ENCODE measurements at places on chromosomes 3 and 15. TPM values are rescaled to one million over a fixed set of nuclear protein-coding genes. Genes with fewer than 3 reads are reported as not detected.

Gene SLC28A2
- total RNA-seq: not detected

GRCh38 chr3:190863119-190863465, 598 bp upstream of the GMNC start:
- no peak for DNase-seq

- DNase-seq: no peak
Measured at GRCh38 chr15:58390655-58391054, 41.1 kb upstream of the LIPC start.

GRCh38 chr3:188267790-188268335, 113.9 kb downstream of the LPP start:
- no peak for DNase-seq

DNA sequence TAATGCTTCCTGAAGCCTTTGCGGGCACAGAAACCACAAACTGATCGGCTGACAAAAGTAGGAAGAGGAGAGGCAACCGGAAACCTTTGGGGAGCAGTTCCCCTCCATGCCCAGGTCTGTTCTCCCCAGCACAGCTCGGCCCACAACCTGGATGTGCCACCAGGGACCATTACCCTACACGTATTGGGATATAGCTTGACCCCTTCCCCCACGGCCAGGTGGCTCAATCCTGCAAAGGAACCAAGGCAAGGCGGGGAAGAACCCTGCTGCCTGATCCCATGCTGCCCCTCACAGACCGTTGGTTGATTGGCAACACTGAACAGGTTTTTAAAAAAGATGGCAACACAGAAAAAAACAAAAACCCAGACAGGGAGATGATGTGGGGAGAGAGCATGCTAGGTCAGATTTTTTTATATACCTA, 19.7 kb upstream of the TCAIM start:
- DNase-seq: no peak

DNA sequence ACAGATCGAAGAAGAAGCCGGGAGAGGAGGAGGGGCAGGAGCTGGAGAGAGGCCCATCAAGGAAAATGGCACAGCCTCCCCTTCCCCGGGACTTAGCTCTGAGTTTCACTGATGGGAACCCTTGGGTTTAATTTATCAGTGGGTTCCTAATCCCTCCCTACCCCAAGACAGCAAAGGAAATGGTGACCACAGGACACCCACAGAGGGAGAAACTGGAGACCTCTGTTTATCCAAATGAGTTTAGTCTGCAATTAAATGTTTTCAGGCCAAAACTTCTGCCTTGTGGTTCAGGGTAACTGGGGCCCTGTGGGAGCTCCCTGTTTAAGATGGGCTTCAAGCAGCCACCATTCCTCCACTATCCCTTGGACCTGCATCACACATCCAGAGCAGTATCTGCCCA, 190.8 kb upstream of the TOPAZ1 start:
- no peak for DNase-seq

Gene GOLGA6A
- total RNA-seq: not detected

DNA sequence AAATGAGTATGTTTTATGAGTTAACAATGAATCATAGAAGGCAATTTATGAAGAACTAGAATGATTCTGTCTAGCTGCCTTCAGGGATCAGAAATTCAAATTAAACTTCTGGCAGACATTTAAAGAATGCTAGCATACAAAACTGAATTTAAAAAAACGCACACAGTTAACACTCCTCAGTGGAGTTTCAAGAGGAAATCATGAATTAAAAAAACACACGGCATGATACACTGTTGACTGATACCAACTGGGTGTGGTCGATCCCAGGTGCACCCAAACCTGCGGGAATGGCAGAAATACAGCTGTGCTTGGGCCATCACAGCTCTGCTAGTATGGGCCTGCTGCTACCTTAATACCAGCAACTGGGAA, 526.0 kb downstream of the FOXP1 start:
- no peak for DNase-seq

DNA sequence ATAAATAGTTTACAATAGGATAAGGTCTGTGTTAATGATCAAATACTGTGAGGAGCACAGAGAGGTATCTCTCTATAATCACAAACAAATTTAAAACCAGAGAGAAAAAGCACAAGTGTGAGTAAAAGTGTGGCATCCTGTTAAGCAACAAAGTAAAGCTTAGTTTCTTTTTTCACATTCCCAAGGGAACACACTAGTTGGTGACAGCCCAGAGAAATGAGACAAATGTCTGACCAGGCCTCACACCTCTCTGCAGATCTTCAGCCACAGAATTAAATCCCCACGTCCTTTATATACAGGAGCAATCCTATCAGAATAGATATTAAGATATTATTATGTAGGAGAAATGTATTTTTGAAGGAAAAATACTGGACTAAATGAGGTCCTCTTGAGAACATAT, 2.7 kb downstream of the FBN1 start:
- no peak for DNase-seq

GRCh38 chr15:75176396-75176761, 25.3 kb upstream of the C15orf39 start:
- no peak for DNase-seq

DNA sequence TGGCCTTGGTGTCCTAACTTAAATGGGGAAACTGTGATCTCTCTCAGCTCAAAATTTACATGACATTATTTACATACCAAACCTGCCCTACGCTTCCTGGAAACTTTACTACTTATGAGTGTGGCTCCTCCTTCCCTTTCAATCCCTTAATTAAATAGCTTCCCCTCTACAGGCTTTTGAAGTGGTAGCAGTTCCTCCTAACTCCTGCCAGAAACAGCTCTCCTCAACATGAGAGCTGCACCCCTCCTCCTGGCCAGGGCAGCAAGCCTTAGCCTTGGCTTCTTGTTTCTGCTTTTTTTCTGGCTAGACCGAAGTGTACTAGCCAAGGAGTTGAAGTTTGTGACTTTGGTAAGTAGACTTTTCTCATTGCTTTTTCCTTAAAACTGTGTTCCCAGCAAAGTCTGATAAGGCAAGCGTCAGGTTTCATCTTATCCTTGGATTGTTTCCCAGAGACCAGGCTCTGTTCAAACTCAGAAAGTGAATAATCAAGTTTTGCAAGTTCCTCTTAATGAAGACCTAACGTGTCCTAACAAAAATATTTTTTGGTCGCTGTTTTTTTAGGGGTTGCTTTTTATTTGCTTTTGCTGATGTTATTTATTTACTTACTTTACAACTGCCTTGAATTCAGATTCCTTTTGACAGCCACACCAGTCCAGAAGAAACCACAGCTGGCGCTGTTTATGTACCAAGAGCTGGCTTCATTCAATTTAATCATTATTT, at the start of gene ACP3:
Gene ACP3 (plus strand): TSS at position 179 of the 720 bp plus-strand sequence. CDS start 50 bp downstream, at position 229.
- DNase-seq: no peak

DNA sequence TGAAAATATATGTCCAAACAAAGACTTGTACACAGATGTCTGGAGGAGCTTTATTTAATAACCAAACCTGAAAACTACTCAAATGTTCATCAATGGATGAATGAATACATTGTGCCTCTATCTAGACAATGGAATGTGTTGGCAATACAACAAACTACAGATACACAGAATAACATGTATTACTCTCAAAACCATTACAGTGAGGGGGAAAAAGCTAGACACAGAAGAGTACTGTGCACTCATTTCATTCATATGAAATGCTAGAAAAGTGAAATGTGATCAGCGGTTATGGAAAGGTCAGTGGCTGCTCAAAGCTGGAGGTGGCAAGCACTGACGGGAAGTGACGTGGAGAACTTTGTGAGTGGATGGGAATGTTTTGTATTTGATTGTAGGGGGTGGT, 13.2 kb downstream of the STOML1 start:
- DNase-seq: no peak

- DNase-seq: no peak
Measured at GRCh38 chr3:25572336-25572735, 92.4 kb downstream of the TOP2B start.

Gene CD200R1
- 8.8 TPM for total RNA-seq

DNA sequence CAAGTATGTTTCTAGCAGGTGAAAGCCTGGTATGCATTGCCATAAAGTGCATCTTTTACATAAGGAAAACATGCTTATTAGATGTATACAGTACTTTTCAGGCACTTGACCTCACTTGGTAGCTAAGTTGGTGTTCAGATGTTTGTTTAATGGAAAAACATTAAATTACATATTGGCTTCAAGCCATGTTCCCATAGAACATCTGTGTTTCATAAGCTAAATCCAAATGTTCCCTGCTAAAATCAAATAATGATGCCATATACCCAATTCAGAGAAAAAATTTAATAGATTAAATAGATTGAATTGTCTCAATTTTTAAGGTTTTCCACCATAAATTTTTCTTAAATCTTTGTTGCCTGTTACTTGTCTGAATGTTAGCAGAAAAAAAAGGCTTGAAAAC, 19.1 kb upstream of the RPL22L1 start:
- no peak for DNase-seq

DNA sequence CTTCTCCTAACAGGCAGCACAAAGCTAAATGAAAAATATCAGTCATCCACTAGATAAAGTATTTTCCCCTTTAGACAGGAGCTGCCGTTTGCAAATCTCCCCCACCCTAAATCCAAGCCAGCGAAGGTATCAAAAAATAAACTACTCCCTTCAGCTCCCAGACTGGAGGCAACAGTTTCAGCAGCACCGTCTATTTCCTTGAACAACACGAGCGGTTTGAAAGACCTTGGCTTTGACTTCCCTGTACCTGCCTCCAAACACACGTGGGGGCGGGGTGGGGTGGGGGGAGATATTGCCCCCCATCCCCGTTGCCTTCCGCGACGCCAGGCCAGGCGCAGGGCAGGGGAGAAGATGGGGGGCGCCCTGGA, 832 bp upstream of the CACNA1D start:
- no peak for DNase-seq

GRCh38 chr3:139974809-139975425, 39.9 kb downstream of the CLSTN2 start:
- DNase-seq: no peak

Gene DNASE1L3
- not detected for total RNA-seq

GRCh38 chr15:40287968-40288367, 5.1 kb upstream of the ANKRD63 start:
- DNase-seq: no peak

GRCh38 chr3:144380849-144381248, 409.2 kb downstream of the DIPK2A start:
- DNase-seq: no peak

DNA sequence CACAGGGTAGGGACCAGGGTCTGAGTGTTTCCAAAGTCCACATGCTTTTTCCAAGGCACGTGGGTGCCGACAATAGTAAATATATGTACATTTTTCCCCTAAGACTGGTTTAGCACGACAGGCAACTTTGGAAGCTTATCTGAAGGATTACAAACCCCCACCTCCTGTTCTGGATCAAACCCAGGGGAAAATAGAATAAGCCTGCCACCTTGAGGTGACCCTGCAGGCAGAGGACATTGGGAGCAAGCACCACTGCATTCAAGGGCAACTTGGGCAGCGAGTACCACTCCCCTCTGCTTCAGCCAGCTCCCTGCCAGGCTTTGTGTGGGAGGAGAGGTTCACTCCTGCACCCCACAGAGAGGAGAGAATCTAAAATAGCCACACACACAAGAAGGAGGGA, 44.8 kb downstream of the KBTBD12 start:
- no peak for DNase-seq

Gene IL5RA
- total RNA-seq: not detected

- peak; percentile 82 for DNase-seq
Measured at GRCh38 chr15:70528270-70528706, 235.1 kb downstream of the UACA start.

Gene CIP2A
- 57.5 TPM for total RNA-seq

Gene INSYN1
- total RNA-seq: not detected

DNA sequence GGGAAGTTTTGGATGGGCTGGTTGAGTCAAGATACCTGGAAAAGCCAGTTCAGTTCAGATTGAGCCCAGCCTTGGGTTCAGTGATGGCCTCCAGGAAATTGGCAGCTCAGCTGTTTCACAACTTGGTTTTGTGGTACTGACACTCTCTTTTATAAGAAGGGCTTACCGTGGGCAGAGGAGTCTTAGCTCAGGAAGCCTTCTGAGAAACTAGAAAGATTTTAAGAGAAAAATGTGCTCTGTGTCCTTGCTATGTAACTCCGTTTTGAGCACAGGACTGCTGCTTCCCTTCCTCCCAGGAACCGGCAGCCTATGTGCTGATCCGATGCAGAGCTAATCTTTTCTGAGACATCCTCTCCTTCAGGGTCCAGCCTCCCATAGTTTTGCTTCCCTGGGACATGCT, 46.6 kb upstream of the RASGRP1 start:
- DNase-seq: peak; percentile 61

- no peak for DNase-seq
Measured at GRCh38 chr3:109091846-109092245, 26.1 kb downstream of the MORC1 start.

DNA sequence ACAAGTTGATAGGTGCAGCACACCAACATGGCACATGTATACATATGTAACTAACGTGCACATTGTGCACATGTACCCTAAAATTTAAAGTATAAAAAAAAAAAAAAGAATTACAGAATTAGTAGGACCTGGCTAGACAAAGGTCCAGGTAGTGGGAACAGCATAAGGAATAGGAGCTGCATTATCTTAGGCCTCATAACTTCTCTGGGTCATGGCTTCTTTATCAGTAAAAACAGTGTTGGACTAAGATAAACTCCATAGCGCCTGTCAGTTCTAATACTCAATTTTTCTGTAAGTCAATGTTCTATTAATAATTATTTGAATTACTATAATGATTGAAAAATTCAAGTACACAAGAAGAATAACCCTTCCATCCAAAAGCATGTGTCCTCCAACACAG, 98.3 kb downstream of the HERC1 start:
- DNase-seq: no peak

DNA sequence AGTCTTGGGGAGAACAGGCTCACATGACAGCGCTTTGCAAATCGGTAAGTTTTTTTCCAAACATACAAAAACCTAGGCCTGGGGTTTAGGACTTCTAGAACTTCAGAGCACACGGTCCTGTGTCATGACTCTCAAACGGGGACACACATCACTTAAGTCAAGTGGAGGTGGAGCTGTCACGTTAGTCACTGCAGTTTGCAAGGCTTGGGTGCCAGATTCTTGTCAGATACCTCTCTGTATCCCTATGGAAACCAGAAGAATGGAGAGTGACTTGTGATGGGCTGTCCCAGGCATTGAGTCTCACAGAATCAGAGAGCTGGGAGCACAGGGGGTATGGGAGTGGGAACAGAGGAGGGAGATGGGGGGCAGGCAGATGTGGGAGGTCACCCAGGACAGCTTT, 64.8 kb downstream of the DUT start:
- no peak for DNase-seq

DNA sequence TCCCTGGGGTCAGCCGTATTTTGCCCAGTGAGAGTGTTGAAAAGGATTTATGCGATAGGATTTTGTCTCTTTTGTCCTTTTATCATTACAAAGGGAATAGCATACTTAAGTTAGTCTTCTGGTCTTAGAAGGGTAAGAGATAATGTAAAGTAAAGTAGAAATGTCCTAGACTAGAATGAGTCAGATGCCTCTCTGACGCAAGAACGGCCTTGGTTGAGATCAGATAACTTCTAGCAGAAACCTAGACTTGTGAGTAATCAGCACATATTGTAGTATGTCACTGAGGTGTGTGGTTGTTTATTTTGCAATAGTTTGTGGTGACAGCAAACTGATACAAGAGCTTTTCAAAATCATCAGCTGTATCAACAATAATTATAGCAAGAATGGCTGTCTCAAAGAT, 866.1 kb downstream of the NSUN3 start:
- peak; percentile 7 for DNase-seq

- DNase-seq: no peak
Measured at GRCh38 chr3:117063930-117064329, 354.4 kb downstream of the TUSC7 start.

Data from activated CD4-positive, alpha-beta T cell treated with anti-CD3 and anti-CD28 coated beads, Interleukin-2, amount 10 ng/mL, durations not matched to agents 7 days and 5 days (primary cell).